Upper lobe of left lung (tissue), 6 donors: ENCODE measurements at places on chromosomes 2 and 18. TPM values are rescaled to one million over a fixed set of nuclear protein-coding genes. Genes with fewer than 3 reads are reported as not detected.

The UGT1A6 gene
- 0.33 TPM for total RNA-seq

The AQP12A gene
- not detected for total RNA-seq

GRCh38 chr2:26942543-26943295 is 27.7 kb upstream of the MAPRE3 start:
- H3K27me3 ChIP-seq: no peaks in the 10 kb centered on the region
- no peak overlapping the region for H3K4me3 ChIP-seq
- peaks cover 9% of the 10 kb centered on the region for H3K4me1 ChIP-seq
- DNase-seq: no peak

DNA sequence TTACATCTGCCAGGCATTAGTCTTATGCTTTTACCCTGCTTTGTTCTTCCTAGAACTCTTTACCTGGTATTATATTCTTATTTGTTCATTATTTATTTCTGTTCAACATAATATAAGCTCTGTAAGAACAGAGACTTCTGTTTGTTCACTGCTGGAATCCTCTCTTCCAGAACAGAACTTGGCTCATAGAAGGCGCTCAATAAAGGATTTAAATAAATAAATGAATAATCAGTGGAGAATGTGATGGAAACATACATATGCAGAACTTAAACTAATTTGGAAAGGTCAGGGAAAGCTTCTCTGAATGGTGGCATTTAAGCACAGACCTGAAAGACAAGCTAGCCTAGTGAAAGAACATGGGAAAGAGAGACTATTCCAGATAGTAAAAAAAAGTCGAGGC is 24.3 kb downstream of the NCKAP1 start:
- H3K4me1 ChIP-seq: peaks cover 7% of the 10 kb centered on the region
- no peak overlapping the region for H3K27ac ChIP-seq

DNA sequence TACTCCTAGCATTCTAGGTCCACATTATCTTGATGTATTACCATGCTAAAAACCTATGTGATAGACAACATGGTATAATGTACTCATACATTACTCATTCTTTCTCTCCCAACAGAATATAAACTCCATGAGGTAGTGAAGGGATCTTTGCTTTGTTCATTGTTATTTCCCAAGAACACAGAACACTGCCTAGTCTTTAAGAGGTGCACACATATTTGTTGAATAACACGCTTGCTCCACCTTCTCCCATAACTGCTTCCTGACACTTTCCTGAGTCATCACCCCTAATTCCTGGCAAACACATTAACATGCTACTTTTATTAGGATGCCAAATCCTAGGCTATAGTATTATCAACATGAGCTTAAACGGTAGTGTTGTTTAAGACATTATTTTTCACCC is 41.3 kb downstream of the REV1 start:
- H3K4me3 ChIP-seq: no peak overlapping the region
- H3K27me3 ChIP-seq: no peaks in the 10 kb centered on the region
- H3K36me3 ChIP-seq: peaks cover 11% of the 10 kb centered on the region
- H3K27ac ChIP-seq: no peak overlapping the region
- no peaks in the 10 kb centered on the region for H3K4me1 ChIP-seq

DNA sequence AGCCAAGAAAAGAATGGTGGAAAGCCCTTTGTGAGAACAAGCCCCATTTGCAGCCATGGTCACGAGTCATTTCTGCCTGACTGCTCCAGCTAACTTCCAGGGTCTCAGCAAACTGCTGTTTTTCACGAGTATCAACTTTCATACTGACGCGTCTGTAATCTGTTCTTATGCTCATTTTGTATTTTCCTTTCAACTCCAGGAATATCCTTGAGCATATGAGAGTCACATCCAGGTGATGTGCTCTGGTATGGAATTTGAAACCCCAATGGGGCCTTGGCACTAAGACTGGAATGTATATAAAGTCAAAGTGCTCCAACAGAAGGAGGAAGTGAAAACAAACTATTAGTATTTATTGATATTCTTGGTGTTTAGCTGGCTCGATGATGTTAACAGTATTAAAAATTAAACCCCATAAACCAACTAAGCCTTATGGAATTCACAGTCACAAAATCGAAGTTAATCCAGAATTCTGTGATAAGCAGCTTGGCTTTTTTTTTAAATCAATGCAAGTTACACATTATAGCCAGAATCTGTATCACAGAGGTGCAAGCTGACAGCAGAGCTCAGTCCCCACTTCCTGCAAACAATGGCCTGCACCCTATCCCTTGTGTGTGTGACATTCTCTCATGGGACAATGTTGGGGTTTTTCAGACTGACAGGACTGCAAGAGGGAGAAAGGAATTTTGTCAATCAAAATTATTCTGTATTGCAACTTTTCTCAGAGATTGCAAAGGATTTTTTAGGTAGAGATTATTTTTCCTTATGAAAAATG is 26.1 kb downstream of the SLC14A1 start:
- DNase-seq: no peak
- no peaks in the 10 kb centered on the region for H3K36me3 ChIP-seq
- H3K27ac ChIP-seq: no peak overlapping the region
- H3K4me3 ChIP-seq: no peak overlapping the region

DNA sequence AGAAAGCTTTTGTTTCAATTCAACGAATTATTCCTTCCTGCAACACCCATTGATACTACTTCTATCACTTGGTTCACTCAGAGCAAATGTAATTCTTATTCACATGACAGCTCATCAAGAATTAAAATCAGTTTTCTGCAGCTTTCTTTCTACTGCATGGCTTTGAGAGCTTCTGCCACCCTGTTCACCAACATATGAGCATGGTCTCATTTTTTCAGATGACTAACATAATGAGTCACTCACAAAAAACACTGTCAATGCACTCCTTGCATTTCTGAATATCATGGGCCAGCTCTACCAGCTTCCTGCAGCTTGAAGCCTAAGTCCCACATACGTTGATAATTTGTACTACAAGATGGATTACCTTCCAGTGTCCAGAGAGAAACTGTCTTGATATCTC is 342.9 kb downstream of the LRATD1 start:
- no peak overlapping the region for H3K27ac ChIP-seq
- H3K4me1 ChIP-seq: no peaks in the 10 kb centered on the region
- no peak for DNase-seq
- no peaks in the 10 kb centered on the region for H3K27me3 ChIP-seq
- H3K4me3 ChIP-seq: no peak overlapping the region

DNA sequence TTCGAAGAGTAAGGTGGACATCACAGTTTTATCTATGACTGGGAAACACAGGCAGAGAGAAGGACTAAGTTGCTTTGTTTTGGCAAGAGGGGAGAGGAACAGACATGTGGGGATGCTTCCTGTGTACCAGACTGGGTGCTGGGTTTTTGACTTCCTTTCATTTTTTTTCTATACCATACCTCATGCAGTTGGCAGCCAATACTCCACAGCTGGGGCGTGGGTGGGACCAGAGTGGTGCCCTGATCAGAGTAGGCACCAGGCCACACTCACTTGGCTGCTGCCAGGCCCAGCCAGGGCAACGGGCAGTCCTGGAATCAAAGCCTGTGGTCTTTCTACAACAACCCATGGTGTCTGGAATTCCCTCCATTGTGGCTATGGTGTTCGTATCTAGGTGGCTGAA is 45.2 kb downstream of the SH3RF3 start:
- no peak overlapping the region for H3K4me3 ChIP-seq
- peaks cover 43% of the 10 kb centered on the region for H3K4me1 ChIP-seq
- no peak for DNase-seq
- no peaks in the 10 kb centered on the region for H3K27me3 ChIP-seq
- peak overlapping the region; percentile 83 for H3K27ac ChIP-seq
- H3K36me3 ChIP-seq: no peaks in the 10 kb centered on the region

- H3K4me1 ChIP-seq: no peaks in the 10 kb centered on the region
- H3K27ac ChIP-seq: no peak overlapping the region
- no peaks in the 10 kb centered on the region for H3K27me3 ChIP-seq
Observed at GRCh38 chr18:63836456-63836855, 51.0 kb upstream of the SERPINB2 start.

DNA sequence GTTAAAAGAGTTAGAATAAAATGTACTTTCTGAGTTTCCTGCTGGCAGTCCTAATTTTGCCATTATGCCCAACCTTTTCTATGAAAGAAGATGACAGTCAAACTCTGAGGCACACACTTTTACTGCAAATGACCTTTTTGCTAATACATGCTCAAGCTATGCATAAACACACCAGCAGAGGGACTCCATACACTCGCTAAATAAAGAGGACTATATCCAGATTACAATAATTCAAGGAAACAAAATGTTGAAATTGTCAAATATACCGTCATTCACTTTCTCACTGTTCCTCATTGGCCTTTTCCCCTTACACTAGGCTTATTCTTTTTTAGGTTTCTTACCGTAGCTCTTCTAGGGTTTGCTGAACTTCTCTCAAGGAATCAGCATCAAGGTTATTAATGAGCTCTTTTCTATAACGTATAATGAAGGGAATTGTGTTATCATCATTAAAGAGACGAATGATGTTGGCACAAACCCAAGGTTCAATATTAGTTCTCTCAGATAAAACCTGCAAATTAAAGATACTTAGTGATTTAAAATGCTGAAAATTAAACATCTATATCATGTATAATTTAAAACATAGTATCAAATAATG is 25.7 kb downstream of the SRBD1 start:
- H3K36me3 ChIP-seq: no peaks in the 10 kb centered on the region
- DNase-seq: no peak
- H3K27me3 ChIP-seq: no peaks in the 10 kb centered on the region
- no peaks in the 10 kb centered on the region for H3K4me1 ChIP-seq

GRCh38 chr2:64400733-64401528 is 53.0 kb upstream of the LGALSL start:
- no peaks in the 10 kb centered on the region for H3K27me3 ChIP-seq
- DNase-seq: peak; percentile 54
- H3K27ac ChIP-seq: peak overlapping the region; percentile 32
- H3K4me3 ChIP-seq: no peak overlapping the region
